ENCODE measurements at places on chromosomes 1 and 21.

DNA sequence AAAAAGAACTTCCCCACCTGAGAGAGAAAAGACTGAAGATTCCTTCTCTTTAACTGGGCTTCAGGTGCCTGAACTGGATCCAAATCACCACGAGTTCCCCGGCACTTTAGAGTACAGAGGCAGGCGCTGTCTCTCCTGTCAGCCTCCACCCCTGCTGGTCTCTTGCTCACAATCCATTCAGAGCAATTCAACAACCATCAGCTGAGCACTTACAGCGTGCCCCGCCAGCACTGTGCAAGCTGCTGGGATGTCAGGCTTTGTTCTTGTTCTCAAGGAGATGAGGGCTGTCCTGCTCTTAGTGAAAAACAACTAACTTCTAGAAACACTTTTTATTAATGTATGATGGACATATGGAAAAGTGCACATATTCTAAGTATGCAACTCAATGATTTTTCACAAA, 68.7 kb upstream of the VAMP3 start:
- no peak for DNase-seq

DNA sequence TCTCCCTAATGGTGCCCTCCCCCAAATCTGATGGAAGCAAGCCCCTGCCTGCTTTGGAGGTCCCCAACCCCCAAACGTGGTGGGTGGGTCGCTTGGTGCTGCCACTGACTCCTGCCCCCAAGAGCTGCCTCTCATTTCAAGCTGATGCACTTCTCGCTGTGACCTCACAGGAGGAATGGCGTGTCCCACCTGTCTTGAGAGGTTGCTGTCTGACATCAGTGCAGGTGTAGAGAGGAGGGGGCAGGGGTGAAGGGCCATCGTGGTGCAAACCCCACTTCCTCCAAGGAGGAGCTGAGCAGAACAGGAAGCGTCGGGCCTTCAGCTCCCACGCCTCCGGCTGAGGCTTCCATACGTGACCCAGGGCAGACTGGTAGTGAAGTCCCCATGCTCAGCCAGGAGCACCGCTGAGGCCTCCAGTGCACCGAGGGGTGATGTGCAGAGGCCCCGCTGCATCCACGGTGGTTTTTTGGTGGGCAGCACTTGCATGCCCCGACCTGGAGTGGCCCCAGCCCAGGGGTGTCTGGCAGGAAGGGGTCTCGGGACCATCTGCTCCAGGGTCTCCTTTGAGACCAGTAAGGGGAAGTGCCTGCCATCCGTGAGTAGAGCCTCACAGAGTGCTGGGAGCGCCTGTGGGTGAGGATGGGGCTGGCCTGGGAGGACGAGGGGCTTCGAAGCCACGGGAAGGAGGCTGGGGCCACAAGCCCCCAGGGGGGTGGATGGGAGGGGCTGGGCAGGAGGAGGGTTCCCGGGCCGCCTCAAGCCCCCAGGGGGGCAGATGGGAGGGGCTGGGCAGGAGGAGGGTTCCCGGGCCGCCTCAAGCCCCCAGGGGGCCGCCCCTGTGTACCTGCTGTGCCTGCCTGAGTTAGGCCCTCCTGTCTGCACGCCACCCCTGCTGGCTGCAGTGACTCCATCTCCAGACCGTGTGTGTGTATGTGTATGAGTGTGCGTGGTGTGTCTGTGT, 39.8 kb downstream of the WDR4 start:
- no peak for DNase-seq

DNA sequence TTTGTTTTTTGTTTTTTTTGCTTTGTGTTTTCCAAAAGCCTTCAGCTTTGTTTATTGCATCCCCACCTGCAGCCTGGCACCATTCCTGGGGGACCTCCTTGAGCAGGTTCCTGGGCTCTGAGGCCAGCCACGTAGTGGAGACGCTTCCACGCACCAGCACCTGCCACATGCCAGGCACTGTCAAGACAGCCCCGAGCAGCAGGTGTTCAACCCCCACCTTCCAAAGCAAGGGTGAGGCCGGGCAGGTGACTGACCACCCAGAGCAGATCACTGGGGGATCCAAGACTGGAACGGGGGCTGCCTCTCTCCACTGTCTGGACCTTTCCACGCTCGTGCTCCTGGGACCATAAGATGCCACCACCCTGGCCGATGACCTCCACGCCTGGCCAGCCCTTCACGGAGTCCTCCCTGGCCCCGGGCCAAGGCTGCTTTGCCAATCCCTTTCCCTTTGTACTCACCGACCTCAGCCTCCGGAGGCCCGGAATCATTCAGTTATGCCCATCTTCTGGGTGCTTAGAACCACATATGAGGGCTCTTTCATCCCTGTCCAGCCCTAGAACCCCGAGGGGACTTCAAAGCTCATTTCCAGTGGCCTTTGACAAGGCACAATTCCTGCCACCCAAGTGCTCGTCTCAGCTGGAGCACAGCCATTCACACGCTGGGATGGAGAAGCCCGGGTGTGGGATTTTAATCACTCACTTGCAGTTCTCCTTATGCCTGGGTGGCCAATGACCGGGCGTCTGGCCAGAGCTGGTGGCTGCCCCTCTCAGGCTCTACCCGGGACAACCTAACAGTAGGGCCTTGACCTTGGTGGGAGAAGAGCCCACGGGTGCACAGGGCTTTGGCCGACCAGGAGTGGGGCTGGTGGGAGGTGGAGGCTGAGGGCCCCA, 330.8 kb downstream of the NPHP4 start:
- DNase-seq, result no peak

DNA sequence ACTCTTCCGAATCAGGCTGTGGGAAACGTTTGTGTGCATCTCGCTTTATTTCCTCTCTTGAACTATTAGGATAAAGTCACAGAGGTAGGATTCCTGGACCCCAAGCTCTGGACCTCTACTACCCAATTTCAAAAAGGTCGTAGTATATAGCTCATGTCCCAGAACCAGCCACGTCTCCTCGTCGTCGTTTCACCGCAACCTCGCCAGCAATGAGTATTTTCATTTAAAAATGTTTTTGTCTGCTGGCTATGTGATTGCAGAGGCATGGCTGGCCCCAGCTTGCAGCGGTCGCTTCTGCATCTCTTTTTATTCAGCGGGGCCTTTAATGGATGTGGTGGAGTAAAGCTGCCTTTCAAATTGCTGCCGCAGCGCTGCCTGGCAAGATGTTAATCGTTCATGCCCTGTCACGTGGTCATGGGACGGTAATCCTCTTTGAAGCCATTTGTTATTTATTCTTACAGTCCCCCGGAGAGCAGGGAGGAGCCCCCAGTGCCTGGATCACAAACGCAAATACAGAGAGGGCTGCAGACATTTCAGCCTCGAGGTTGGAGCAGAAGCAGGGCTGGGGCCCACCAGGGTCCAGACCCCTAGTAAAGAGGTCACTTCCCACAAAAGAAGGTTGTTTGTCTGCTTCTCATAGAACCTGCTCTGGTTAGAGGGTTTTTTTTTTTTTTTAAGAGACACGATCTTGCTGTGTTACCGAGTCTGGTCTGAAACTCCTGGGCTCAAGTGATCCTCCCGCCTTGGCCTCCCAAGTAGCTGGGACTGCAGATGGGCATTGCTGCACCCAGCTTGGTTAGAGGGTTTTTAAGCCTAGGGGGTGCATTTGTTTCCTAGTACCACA, 11.6 kb upstream of the NPHP4 start:
- DNase-seq, result no peak

- no peak for DNase-seq
These were observed 70.8 kb upstream of the CLDN14 start for GRCh38 chr21:36550761-36551160.

DNA sequence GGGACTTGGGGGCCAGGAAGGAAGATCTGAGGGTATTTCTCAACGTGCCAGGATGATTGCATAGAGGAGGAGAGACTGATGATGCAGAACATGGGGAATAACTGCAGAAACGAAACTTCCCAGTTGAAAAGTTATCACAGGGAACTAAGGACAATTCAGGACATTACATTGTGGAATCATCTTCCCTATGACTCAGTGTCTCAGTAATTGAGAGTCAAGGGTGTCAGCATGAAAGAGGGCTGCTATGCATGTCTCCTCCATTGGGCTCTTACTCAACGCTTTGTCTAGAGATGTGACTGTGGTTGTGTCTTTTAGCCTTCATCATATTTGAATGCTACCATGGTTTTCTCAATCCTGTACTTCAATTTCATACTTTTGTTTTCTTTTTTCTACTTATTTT, 48.9 kb upstream of the PTGFR start:
- peak; percentile 93 for DNase-seq

DNA sequence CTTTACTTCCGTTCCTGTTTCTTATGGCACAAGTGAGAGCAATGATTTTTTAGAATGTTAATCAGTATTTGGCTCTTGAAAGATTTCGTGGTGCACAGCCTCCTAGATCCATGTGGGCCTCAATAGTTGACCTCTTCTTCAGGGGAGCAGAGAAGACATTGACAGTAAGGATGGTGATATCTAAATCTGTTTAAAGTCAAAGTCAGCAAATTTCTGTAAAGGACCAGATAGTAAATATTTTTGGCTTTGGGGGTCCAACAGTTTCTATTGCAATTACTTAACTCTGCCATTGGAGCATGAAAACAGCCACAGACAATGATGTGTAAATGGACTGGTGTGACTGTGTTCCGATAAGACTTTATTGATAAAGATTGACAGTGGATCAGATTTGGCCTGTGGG, 27.4 kb downstream of the TNN start:
- DNase-seq, result no peak

DNA sequence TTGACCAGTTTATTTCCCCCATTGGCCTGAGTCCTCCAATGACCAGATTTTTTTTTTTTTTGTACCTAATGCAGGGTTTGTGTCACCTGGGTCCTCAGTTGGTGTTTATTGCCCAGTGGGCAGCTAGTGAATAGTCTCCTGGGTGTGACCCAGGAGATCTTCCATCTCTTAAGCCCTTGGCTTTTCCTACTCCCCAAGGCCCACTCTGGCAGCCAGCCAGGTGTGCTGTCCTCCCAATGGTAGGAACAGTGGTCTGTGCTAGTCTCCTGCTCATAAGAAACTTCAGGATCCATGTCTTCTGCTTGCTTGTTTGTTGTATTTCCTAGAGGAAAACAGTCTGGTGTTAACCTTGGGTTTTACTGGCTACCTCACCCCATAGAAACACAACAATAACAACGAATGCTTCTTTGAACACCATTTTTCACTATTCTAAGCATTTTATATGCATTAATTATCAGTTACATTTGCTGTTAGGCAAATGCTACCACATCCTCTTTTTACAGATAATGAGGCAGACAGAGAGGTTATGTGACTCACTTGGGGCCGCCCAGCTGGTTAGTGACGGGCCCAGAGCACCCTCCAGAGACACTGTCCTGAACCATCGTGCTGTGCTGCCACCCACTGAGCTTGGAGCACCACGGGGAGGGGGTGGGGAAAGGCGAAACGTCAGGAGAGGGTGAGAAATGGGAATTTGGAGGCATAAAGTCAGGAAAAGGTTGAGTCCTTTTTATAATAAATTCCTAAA, 107.5 kb downstream of the HIVEP3 start:
- DNase-seq, result no peak
